Stimulated activated CD8-positive, alpha-beta memory T cell treated with anti-CD3 and anti-CD28 coated beads, Interleukin-15, amount 100 ng/mL, for 48 hours (primary cell): ENCODE measurements at places on chromosomes 11 and 22.

DNA sequence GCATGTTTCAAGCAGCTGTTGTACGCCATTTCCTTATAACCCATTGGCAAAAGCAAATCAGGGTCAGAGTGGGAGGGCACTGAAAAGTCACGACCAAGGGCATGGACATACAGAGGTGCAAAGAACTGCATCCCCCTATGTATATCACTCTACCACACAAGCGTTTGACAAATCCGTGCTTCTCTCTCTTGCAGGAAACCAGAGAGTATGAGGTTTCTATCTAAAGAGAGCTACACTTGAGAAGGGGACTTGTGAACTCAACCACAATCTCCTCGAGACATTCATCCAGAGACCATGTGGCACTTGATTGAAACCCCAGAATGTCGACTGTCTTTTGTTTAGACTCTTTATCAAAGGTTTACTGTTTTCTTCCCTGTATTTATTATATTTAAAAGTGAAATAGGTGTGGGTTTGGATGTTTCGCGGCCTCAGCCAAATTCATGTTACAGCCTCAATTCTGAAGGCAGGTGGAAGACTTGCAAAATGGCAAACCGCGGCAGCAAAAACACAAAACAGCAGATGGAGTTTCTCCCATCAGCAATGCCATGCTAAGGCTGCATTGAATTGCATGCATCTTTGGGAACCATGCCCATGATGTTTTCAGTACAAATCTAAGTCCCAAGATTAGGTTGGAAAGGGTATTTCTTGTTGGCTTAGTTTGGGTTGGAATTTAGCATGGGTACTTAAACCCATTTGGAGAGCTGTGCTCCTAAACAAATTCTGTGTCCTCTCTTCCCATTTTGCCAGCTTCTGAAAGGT, 48.8 kb upstream of the ASPHD2 start:
- no peak for DNase-seq

- no peak for DNase-seq
Observed at GRCh38 chr11:101453682-101454081, 130.1 kb downstream of the TRPC6 start.

GRCh38 chr11:90434858-90435257, 212.0 kb upstream of the CHORDC1 start:
- no peak for DNase-seq

- no peak for DNase-seq
Observed at GRCh38 chr11:132683602-132684001, 848.7 kb downstream of the OPCML start.

- DNase-seq: no peak
Observed at GRCh38 chr11:26949846-26950245, 44.1 kb upstream of the FIBIN start.

GRCh38 chr11:45179686-45180178, 33.3 kb downstream of the PRDM11 start:
- no peak for DNase-seq

DNA sequence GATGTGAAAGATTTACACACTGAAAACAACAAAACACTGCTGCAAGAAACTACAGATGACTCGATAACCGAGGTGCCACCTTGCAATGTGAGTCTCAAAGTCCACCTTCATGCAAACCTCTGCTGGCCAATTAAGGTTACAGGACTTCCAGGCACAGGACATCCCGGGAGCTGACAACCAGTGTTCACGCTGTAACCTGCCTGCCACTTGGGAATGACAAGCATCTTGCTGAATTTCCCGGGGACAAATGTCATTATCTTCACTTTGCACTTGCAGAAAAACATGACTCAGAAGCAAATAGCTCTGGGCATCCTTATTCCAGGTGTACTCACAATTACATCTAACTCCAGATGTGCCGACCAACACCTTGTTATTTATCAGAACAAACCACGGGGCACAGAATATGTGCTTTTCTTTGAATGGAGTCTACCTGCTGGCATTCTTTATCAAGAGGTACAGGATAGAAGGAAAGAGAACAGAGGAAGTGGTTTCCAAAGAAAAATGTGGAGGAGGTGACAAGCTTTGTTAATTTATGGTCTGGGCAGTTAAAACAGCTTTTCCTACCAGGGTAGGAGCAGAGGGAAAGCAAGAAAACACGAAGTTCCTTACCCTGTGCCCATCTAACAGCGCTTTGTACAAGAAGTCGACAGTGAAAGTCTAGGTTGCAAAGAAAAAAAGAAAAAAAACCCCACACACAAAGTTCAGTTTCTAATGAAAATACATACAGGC, 72.3 kb downstream of the SHANK2 start:
- no peak for DNase-seq

- DNase-seq: no peak
Observed at GRCh38 chr11:1863352-1864216, 10.7 kb downstream of the LSP1 start.

GRCh38 chr11:1285876-1286275, 23.6 kb downstream of the TOLLIP start:
- no peak for DNase-seq

- no peak for DNase-seq
Observed at GRCh38 chr11:811446-812245, 1.9 kb downstream of the RPLP2 start.
